Activated CD8-positive, alpha-beta memory T cell treated with anti-CD3 and anti-CD28 coated beads, Interleukin-2, amount 10 ng/mL, durations not matched to agents 7 days and 5 days (primary cell): ENCODE measurements at places on chromosomes 11 and 22. TPM values are rescaled to one million over a fixed set of nuclear protein-coding genes. Genes with fewer than 3 reads are reported as not detected.

Gene IL18
- not detected for total RNA-seq

DNA sequence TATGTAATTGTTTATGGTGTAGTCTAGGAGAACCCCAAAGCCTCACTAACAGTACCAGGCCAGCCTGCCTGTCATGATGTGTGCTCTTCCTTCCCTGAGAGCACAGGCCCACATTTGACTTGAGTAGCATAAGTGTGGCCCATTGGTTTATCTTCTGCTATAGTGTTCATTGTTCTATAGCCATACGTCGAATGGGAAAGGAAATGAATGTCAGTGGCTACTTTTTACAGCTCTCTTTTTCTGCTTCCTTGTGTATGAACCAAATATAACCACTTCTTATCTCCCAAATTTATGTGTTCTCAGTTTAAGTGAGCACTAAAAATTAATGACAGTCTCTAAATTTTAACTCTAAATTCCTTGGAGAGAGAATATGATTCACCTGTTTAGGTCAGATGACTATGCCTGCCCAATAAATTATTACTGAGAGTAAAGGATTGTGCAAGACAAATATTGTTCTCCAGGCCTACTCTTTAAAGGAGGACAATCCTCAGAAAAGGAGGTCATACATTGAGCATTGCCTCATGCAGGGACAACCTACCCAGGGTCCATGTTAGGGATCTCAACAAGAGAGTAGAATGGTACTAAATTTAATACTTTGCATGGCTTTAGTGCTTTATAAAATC lies 222.9 kb upstream of the ARHGAP20 start:
- no peak for DNase-seq

- no peak for DNase-seq
Measured at GRCh38 chr22:29798801-29799200, 31.6 kb downstream of the UQCR10 start.

DNA sequence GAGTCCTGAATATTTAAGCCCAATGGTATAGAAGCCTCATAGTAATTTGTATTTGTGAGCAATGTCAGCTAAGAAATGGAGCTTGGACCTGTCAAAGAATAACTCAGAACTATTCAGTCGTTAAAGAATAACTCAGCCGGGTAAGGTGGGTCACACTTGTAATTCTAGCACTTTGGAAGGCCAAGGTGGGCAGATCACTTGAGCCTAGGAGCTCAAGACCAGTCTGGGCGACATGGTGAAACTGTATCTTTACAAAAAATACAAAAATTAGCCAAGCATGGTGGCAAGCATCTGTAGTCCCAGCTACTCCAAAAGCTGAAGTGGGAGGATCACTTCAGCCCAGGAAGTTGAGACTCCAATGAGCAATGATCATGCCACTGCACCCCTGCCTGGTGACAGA lies 1526.5 kb downstream of the LRRC4C start:
- DNase-seq = no peak

Gene FGF3
- not detected for total RNA-seq

- DNase-seq = no peak
Measured at GRCh38 chr11:16110886-16111285, 245.5 kb downstream of the SOX6 start.

DNA sequence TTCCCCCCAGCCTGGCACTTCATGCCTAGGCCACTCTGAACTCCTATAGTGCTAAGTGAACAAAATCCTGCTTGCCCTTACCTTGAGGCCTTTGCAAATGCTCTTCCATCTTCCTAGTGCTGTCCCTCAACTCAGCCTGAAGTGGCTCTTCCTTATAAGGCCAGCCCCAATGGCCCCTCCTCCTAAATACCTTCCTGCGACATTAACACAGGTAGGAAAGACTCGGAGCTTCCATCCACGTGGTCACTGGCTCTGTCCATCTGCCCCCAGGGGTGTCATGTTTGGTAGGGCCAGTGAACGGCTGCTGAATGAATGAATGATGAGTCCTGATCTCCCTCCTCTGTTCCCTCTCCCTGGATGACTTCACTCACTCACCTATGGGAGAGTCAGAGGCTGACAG lies 4.2 kb downstream of the PDE2A start:
- no peak for DNase-seq

DNA sequence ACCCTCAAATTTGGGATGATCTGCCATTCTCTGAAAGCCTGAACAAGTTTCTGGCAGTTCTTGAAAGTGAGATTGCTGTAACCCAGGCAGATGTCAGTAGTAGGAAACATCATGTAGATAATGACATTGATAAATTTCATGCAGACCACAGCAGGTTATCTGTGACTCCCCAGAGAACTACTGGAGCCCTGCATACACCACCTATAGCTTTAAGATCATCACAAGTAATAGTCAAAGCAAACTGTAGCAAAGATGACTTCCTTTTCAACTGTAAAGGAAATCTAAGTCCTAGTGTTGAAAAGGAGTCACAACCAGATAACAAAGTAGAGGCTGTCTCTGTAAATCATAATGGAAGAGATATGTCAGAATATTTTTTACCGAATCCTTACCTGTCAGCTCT lies 31.0 kb downstream of the DDIAS start:
- no peak for DNase-seq

- DNase-seq = no peak
Measured at GRCh38 chr22:19568337-19569275, 44.4 kb upstream of the CLDN5 start.

Gene NEFH
- 6.0 TPM for total RNA-seq

DNA sequence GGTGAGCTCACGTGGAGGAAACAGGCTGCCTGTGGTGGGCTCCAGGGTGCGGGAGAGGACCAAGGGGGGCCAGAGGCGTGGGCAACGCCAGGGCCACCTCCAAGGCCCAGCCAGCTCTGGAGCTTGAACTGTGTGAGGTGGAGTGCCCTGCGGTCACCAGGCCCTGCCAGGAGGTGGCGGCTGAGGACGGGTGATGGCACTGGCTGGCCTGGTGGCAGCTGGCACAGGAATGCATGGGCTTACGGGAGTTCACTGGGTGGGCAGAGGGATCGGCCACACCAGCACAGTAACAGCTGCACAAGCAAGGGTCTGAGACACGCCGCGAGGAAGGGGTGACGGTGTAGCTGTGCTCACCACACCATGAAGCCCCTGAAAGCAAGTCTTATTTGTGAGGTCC lies 15.8 kb downstream of the TOLLIP start:
- no peak for DNase-seq

Gene FERMT3
- 217 TPM for total RNA-seq

DNA sequence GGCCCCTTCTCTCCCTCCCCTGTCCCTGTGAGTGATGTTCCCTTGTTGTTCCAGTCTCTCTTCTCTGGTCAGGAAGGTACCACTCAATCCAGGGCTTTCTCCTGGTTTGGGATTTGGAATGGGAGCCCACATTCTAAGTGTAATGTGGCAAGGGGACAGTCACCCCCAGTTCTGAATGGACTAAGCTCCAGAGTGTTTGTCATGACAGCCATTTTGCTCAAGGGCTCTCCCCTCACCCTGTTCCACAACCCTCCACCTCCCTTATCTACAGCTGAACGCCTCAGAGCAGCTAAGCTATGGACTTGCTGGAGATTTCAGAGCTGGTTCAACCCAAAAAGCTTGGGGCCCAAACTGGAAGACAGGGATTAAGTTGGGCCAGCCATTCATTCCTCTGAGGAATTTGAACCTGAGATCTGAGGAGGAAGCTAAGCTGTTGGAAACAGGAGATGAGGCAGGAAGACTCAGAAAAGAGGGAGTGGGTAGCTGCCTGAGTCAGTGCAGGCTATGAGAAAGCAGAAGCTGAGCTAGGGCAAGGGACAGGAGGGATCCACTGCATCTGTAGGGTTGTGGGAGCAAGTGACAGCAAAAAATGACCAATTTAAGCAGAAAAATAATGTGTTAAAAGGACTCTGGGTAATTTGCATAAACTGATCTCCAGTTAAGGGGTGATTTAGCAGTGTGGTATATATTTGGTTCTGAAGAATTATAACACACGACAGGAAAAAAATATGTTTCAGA lies 22.9 kb upstream of the FCHSD2 start:
- no peak for DNase-seq

Gene POU2AF1
- total RNA-seq = 2.9 TPM

DNA sequence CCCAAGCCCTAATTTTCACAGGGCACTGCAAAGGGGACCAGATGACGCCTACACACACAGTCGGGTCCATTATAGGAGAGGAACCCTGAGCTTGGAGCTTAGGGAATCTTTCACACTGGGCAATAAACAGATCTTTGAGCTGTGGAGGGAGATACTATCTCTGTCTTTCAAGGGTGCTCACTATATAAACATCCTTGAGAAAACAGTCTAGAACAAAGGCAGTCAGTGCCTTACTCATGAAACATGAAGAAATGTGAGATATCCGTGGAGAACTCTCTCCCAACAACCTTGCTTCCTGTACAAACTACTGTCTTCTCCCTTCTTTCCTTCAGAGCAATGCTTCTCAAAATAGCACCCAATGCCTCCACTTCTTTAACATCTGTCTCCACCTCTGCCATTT lies 109.0 kb upstream of the APOA1 start:
- no peak for DNase-seq

- DNase-seq = peak; percentile 51
Measured at GRCh38 chr11:19281041-19281440, 40.3 kb upstream of the E2F8 start.

DNA sequence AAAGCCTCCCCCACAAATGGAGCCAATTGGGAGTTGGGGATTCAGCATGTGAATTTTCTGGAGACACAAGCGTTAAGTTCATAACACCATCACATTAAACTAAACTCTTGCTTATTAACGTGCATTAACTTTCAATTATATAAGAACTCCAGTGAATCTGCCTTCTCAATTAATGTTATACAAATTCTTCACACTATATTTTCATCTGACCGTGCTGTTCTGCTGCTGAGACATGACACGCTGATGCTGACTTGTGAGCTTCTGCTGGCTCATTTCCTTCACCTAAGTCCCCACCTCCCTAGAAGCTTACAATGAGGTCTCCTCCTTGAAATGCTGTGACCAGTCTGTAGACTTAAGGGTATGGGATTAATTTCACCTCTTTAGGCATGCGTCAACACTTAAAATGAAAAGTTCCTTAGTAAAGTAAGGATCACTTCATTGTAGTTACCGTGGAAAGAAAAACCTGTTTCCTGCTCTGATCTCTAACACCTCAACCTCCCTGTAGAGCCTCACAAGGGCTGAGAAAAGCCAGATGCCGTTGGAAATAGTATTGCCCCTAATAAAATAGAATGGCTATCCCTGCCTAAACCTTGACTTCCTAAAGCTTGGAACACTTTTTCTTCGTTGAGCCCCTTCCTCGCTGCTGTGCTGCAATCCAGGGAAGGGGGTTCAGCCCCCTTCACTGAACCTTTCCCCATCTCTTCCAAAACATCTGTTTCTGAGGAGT lies 2.2 kb downstream of the HBG2 start:
- DNase-seq = no peak

DNA sequence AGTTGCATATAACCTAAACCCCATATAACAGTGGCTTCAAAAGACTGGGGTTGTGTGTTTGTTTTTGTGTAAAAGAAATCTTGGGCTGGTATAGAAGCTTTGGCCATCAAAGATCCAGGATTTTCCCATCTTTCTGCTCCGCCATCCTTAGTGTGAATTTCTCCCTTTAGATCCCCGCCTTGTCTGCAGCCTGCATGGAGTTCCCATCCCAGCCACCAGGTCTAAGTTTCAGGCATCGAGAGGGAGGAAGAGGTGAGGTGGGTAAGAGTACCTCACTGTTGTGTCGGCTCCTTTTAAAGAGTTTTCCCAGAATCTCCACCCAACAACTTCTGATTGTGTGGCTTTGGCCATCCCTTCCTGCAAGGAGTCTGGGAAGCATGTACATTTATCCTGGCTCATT lies 195.5 kb upstream of the SORL1-AS1 start:
- no peak for DNase-seq
